ENCODE measurements at places on chromosomes 7 and 10.

- DNase-seq: no peak
Observed at GRCh38 chr7:135683609-135684008, 21.3 kb downstream of the STMP1 start.

DNA sequence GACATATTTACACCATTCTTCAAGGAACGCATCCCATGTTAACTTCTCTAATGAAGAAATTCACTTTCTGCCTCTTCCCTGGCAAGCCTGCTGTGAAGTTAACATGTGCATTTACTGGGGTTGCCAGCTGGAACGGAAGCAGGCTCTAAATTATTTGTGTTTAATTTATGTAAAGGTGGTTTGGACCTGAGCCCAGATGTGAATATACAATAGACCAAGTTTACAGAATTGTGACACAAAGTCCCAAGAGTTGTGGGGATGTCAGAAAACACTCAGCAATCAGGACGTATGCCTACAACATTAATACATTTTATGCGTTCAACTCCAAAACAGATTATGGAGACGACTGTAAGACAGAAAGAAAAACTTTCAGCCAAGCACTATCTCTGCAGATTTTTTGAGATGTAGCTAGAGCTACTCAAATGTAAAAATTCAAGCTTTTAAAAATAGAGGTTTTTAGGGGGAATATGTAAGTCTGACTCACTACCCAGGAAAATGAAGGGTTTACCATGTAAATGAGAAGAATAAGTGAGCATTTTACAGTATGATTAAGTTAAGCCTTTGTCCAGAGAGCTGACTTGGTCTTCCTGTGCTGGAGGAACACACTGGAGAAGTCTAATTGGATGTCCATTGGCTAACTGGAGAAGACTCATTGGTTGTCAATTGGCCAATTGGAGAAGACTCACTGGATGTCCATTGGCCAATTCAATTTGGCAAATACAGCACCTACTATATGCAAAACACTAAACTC is 19.5 kb downstream of the NRP1 start:
- no peak for DNase-seq

- no peak for DNase-seq
Observed at GRCh38 chr10:79148452-79149344, 79.9 kb downstream of the ZMIZ1 start.

GRCh38 chr10:98316661-98317060 is 48.7 kb upstream of the LOXL4 start:
- DNase-seq: no peak

- no peak for DNase-seq
Observed at GRCh38 chr7:37445790-37446189, 2.9 kb downstream of the ELMO1 start.

- no peak for DNase-seq
Observed at GRCh38 chr7:130013241-130013640, 37.9 kb downstream of the ZC3HC1 start.

DNA sequence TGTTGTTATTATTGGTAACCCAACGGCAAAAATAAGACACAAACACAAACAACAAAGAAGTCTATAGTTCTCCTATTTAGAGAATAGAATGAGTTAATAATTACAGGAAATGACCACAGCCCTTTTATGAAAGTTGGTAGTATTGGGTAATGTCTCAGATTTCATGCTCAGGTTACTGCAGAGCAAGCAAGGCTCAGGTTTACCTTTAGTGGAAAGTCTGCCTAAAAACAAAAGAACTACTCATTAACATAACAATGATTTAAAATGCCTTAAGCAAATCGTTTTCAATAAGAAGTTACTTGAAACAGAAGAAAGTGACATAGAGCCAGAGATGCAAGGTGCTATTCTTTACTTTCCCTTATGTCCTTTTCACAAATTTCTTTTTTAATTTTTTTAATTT is 441.2 kb downstream of the PLXDC2 start:
- no peak for DNase-seq

DNA sequence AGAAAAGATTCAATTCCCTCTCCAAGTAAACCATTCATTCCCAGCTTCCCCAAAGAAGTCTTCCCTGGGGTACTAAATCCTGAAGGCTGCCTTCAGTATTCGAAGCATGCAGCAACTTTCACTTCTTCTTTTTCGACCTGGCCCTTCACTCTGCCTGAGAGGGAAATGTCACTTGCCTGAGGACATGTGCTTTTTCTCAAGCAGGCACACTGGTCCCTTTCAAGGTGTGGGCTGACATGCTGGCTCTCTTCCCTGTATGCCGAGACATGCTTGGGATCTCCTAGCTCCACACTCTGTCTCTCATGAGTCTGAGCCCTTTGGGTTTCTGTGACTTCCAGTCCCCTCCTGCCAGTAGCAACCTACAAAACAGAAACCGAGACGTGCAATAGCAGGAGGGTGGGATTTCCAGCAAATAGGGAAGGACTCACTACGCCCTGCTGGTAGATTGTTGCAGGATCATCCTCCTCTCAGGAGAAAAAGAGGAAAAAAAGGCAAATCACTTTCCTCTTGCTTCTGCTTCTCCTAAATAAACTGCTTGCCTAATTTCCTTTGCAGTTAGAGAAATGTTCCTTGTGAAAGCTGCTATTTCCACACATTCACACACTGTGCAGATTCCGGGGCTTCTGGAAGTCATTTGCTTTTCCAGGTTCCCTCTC is 33.5 kb downstream of the FIGNL1 start:
- DNase-seq: no peak

DNA sequence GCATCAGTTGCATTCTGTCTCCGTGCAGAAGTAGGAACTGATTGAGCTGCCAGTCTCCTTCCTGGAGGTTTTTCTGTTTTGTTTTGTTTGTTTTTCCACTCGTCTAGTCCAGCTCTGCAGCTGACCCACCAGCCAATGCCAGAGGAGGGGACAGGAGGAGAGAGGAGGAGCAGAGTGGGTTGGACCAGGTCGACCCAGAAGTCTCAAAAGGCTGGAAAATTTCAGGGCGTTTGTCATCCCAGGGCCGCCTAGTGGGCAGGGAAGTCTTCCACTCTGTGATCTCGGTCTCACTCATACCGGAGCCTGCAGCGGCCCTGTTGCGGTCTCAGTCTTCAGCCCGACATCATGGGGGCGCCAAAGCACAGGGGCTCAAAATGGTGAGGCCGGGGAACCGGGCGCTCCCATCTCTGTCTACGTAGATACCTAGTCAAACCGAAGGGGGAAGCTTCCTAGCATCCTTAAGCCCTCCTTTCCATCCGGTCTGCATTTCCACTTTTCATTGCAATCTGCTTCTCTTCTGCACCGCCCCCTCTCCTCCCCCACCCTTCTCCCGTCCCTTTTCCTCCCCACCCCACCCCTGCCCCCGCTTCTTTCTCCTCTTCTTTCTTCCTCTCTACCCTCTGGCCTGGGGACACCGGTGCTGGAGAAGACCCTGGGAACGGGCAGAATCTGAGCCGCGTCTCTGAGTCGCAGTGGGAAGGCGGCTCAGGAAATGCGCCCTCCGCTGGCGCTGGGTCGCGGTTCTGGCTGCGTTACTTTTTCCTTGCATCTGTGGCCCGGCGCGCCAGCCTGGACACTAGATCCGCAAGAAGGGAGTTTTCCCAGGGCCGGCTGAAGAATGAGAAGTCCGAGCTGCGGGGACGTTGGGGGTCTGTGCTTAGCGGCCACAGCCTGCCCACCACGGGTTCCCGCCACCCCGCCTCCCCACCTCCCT is 16.2 kb upstream of the PAX2 start:
- no peak for DNase-seq

DNA sequence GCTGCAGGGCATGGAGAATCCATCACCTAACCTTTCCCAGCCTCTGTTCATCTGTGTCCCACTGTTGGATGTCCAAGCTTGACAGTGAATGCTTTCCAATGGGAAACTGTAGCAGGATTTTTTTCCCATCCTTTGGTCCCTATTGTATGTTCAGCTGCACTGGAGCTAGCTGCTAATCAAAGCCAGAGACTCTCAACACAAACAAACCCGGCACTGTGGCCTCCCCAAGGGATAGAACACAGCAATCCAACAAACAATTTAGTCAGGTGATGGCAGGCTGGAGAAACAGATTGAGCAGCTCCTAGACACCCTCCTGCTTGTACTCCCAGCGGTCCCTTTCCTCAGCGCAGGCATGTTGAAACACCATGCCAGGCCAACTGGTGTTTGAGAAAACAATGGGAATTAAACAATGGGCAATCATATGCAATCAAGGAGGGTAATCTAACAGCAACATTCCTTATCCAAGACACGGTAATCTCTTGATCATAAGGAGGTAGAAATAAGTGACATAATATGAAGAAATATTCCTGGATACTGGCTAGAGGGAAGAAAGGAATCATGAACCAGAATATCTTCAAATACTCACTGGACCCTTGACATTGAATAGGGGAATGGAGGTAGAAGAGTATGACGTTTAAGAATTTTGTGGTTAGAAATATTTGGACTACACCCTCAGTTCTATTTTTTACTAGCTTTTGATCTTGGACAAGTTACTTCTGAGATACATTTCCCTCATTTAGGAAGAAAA is 15.0 kb downstream of the PTN start:
- DNase-seq: no peak
